ENCODE measurements at places on chromosomes 3 and 15. TPM values are rescaled to one million over a fixed set of nuclear protein-coding genes. Genes with fewer than 3 reads are reported as not detected.
A peak's percentile ranks its signal among the peaks of the same experiment; 100 is the strongest.

DNA sequence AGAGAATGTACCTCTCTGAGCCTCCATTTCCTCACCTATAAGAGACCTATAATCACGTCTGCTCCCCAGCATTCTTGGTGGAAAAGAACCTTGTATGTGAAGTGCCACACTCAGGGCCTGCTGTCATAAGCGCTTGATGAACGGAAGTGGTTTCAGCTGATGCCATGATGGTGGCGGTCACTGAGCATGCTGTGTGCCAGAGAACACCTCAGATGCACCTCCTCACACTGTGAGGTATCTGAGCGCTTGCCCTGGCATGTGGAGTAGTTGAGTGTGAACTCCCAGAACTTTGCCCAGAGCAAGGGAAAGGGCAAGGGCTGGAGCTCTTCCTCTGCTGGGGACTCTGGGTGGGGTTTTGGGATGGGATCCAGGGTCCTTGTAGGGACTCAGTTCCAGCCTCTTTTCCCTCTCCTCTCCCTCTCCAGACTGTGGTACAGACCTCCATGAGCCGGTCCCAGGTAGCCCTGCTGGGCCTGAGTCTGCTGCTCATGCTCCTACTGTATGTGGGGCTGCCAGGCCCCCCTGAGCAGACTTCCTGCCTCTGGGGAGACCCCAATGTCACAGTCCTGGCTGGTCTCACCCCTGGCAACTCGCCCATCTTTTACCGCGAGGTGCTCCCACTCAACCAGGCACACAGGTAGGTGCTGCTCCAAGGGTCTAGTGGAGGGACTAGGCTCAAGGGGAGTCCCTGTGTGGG is 2.7 kb downstream of the ABHD14A start:
- DNase-seq: no peak

GRCh38 chr3:12791430-12791829 is 5.0 kb upstream of the CAND2 start:
- no peak for DNase-seq

Gene CCK
- total RNA-seq: not detected

DNA sequence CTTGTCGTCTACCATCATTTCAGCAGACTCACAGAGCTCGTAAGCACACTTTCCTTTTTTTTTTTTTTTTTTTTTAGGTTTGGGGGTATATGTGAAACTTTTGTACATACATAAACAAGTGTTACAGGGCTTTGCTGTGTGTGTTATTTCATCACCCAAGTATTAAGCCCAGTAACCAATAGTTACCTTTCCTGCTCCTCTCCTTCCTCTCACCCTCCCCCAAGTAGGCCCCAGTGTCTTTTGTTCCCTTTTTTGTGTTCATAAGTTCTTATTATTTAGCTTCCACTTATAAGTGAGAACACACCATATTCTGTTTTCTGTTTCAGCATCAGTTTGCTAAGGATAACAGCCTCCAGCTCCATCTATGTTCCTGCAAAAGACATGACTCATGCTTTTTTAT is 746.8 kb downstream of the GRM7 start:
- no peak for DNase-seq

Gene SEMA6D
- 1.5 TPM for total RNA-seq

Gene ITIH4
- 0.39 TPM for total RNA-seq

Gene LRRC2
- under 0.01 TPM for total RNA-seq

Gene KLF15
- total RNA-seq: 1.7 TPM

GRCh38 chr15:61834076-61834697 is 226.1 kb downstream of the VPS13C start:
- peak; percentile 74 for DNase-seq

GRCh38 chr3:134628884-134629283 is 21.9 kb downstream of the KY start:
- DNase-seq: no peak

Gene PLOD2
- total RNA-seq: 81.0 TPM

DNA sequence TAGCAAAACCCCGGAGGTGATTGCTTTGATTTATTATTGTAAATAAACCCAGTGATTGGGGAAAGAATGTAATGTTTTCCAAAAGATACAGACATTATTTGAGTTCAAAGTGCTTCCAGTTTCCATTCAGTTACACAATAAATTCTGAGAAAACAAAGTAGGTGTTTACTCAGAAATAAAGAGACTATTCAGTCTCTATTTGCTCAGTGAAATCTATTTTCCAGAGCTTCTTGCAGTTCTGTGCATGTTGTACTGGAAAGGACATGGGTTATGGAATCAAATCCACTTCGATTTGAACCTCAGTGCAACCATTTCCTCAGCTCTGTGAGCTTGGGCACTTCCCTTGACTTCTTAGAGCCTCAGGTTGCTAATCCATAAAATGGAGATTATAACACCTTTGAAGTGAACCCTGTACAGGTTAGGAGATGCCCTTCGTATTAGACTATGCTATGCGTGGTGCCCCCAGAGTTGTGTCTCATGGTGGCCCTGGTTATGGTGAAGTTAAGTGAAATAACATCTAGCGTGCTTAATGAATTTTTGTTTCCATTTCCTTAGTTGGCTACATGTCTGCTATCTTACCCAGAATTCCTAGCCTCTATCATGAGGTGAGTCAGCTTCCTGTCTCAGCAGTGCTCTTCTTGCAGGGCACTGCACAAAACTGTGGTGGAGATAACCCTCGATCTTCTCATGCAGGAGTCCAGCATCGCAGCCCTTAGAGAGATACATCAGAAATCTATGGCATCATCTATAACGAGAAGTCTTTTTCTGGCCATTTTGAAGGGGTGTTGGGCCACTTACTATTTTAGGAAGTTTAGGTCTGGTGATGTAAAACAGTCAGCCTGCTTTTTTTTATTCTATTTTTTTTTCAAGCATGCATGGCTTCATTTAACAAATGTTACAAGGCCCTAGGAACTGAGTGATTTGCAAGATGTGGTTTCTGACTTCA is 97.7 kb downstream of the RPL39L start:
- no peak for DNase-seq

Gene SYNPR
- not detected for total RNA-seq

DNA sequence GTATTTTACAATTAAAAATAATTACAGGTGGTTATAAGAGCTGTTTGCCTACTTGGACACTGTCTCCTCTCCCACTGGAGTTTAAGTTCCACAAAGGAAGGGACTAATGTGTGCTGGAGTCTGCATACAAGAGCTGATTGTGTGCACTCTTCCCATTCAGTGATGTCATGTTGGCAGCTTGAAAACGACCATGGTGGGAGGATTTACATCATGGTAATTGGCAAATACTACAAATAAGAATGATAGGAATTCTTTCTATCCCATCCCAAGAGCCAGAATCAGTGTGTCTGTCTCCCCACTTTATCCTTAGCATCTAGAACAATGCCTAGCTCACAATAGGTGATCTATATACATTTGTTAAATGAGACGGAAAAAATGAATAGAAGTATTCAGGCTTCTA is 14.1 kb downstream of the ITGA11 start:
- DNase-seq: no peak

Gene TM4SF18
- total RNA-seq: 366 TPM

- DNase-seq: no peak
Measured at GRCh38 chr15:89196994-89197393, 24.4 kb downstream of the RLBP1 start.

Gene CP
- not detected for total RNA-seq

GRCh38 chr3:7062714-7063113 is 201.8 kb downstream of the GRM7 start:
- DNase-seq: no peak
